ENCODE measurements at places on chromosomes 11 and 22.

DNA sequence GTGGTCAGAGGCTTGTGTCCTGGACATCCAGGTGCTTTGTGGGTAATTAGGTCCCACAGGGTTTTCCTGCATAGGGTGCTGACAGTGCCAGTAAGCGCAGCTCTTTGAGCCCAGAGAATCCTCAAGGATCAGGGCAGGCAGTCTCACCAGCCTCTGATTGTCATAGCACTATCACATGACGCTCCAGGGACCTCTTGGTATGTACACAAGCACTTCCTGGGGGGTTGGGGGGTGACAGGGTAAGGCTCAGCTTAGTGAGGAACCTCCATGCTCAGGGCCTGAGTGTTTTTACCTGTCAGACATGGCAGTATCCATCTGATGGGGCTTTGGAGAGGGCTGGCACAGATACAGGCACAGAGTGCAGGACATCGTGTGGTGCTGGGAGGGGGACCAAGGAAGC is 27.9 kb upstream of the SUSD2 start:
- DNase-seq = no peak

- no peak for DNase-seq
These were observed 13.1 kb downstream of the TAF1D start for GRCh38 chr11:93727985-93728791.

DNA sequence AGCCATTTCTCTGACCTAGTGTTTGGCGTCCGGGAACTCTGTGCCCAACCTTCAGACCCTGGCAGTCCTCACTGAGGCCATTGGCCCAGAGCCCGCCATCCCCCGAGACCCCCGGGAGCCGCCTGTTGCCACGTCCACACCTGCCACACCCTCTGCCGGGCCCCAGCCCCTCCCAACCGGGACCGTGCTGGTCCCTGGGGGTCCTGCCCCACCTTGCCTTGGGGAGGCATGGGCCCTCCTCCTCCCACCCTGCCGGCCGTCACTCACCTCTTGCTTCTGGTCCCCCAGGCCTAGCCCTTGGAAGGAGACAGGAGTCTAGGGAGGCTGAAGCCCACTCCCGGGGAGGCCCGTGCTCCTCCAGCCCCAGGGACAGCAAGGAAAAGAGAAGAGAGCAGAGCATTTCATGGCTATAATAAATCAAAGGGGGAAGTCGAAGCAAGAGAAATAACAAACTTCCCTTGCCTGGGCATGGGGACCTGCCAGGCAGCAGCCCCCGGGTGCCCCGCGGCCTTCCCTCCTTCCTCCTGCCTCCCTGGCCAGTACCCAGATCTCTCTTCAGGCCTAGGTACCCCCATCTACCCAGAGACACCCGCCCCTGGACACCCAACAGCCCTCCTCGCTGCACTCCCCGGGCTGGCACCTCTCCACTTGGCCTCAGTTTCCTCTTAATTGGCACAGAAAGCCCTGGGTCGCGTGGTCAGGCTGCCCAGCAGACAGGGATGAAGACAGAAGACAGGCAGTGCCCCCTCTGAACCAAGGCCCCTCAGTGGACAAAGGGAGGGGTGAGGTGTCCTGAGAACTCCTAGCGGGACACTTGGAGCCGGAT is 13.0 kb upstream of the SLC39A13 start:
- no peak for DNase-seq

DNA sequence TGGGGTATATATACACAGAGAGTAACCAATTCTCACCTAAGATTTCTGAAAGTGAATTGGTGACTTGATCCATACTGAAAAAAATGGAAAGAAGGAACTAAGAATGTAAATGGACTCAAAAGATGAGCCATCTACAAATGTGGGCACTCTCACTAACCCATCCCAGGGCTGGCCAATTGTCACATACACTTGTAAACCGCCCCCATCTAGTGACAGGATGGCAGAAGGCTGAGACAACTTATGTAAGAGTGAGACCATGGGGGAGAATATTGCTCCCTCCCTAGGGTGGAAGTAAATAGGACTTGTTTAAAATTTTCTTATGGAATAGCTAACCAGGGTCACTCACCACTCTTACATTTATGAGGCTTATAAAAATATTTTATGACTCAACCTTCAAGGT is 377.1 kb upstream of the ISX start:
- no peak for DNase-seq

- DNase-seq = no peak
These were observed 172.0 kb upstream of the NTM start for GRCh38 chr11:131198161-131199014.

- no peak for DNase-seq
These were observed 15.0 kb downstream of the SLC35E4 start for GRCh38 chr22:30650508-30651116.

GRCh38 chr22:47282366-47282765 is 519.9 kb downstream of the TBC1D22A start:
- no peak for DNase-seq

DNA sequence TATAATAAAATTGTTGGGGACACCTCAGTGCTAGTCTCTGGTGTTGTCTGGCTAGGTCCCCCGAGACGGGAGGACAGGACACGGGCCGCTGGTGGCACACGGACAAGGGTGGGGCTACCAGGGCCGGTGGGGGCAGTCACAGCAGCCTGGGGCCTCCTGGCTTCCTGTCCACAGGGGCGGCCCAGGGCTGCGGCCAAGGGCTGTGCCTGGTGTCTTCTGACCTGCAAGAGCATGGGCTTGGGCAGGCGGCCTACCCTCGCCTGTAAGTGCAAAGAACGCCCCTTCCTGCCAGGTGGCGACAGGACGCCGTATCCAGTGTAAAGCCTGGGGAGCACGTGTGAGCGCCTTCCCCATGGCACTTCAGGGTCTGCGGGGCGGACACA is 3.6 kb downstream of the LRFN4 start:
- no peak for DNase-seq

- no peak for DNase-seq
These were observed 28.5 kb upstream of the DDX6 start for GRCh38 chr11:118819334-118820024.

- no peak for DNase-seq
These were observed 22.6 kb upstream of the CTSC start for GRCh38 chr11:88360141-88360540.

DNA sequence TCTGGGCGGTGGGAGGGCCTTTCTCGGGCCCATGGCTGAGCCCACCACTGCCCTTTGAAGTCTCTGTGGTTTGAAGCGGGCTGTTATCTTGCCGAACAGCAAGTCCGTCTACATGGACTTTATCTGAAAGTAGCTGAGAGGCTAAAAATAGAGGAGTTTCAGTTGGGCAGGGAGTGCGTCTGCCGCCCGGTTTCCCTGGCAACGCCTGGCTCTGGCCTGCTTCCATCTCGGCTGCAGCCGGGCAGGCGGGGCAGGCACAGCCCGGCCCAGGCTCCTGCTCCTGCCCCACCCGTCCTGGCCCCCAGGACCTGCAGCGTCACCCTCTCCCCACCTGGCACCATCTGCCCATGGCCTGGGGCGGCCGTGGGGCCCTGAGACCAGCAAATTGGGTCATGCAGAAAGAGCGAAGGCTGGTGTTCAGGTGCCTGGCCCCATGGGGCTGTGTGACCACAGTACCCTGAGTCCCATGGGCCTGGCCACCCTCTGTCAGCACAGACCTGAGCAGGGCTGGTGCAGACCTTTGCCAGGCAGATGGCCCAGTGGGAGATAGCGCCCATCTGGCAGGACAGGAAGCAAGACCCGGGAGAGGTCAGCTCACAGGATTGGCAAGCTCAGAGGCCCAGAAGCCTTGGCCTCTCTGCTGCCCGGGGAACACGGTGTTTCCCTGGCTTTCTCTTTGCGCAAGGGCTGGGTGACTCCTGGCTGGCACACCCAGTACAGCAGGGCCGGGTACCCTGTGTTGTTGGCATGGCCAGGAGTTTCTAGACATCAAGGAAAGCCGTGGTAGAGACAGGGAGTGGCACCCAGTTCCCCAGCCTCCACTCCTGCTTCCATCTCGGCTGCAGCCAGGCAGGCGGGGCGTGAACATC is 79.1 kb upstream of the KCNQ1OT1 start:
- DNase-seq = peak; percentile 94

DNA sequence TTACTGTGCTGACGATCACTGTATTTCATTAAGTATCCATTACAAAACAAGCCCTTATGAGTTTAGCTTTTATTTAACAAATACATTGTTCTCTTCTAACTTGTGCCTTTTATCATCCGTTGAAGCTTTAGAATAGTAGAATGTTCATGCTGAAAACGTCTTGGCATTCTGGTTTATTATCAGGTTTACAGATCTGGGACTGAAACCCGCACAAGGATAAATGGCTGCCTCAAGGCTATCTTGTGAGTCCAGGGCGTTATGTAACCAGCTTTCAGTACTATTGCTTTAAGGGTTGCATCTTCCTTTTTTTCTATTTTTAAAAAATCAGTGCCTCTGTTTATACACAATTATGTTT is 66.6 kb upstream of the PRODH start:
- no peak for DNase-seq

DNA sequence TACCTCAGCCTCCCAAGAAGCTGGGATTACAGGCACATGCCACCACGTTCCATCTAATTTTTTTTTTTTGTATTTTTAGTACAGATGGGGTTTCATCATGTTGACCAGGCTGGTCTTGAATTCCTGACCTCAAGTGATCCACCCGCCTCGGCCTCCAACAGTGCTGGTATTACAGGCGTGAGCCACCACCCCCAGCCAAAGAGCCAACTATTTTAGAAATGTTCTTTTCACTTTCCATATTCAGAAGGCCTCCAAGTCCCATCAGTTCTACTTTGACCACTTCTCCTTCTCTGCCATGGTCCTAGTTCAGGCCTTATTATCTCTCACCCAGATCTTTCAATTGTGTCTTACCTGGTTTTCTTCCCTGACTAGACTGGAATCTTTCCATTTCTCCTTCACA is 48.2 kb downstream of the CCDC83 start:
- no peak for DNase-seq

- peak; percentile 31 for DNase-seq
These were observed 125.7 kb downstream of the TENM4 start for GRCh38 chr11:79314906-79315689.

DNA sequence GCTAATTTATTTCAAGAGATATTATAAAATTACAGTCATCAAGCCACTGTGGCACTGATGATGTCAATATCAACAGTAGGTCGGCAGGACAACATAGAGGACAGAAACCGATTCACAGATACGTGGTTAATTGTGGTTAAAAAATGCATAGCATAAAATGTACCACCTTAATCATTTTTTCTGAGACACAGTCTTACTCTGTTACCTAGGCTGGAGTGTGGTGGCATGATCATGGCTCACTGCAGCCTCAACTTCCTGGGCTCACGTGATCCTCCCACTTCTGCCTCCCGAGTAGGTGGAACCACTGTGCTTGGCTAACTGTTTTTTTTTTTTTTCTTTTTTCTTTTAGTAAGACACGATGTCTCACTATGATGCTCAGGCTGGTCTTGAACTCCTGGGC is 21.0 kb upstream of the TOLLIP start:
- DNase-seq = no peak

DNA sequence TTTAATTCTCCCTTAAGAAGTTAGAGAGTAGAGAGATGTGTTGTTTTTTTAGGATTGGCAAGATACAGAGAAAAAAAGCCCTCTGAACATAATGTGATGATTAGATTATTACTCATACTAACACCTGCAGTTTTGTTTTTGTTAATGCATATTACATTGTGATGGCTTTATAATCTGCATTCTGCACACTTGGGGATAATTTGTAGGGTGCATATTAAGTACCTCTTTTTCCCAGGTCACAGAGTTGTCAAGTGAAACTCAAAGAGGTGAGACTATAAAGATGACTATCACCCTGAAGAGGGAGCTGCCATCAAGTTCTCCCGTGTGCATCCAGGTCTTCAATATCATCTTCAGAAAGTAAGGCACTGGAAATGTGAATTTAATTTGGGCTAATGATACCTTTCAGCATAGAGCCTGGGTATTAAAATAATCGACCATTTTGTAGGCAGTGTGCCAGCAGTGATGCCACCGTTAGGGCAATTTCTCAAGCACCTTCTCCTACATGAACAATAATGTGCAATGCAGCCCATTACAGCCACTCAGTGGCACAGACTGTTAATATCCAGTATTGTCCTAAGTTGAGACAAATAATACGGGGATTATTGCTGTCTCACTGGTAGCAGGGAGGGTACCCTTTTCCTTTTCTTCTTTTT is 16.2 kb downstream of the PIWIL4 start:
- no peak for DNase-seq

- DNase-seq = no peak
These were observed 13.6 kb downstream of the MAML2 start for GRCh38 chr11:96329419-96329818.

- DNase-seq = no peak
These were observed 62.7 kb upstream of the FTH1 start for GRCh38 chr11:62030071-62030684.

- no peak for DNase-seq
These were observed 35.0 kb upstream of the ATXN10 start for GRCh38 chr22:45636683-45637082.

DNA sequence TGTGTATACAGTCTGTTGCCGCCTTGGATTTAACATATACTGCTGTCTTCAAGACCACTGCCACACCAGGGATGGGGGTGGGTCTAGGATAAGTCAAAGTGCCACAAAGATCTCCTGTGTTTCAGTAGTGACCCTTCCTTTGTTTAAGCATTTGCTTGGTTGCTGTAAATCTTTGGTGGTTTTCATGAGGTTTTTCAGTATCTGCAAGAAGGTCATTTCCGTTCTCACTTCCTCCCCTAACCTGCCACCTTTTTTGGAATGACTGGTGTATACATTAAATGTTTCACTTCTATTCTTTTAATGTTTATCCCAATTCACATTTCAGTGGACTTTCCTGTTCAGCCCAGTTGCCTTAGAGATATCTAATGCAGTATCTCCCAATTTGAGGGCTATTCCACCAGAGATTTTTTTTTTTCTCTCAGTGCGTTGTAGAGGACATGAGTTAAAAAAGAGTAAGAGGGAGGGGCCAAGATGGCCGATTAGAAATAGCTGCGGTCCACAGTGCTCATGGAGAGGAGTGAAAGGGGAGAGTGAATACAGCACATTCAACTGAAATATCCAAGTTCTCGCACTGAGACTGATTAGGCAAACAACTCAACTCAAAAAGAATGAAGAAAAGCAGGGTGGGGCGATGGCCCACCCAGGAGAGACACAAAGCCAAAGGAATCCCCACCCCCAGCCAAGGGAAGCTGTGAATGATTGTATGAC is 43.2 kb downstream of the USP47 start:
- no peak for DNase-seq

- peak; percentile 7 for DNase-seq
These were observed 20.5 kb downstream of the MRE11 start for GRCh38 chr11:94472916-94473799.

- no peak for DNase-seq
These were observed 9.9 kb downstream of the RCOR2 start for GRCh38 chr11:63907063-63907462.

- no peak for DNase-seq
These were observed 133.8 kb upstream of the PITPNB start for GRCh38 chr22:28052825-28053269.

DNA sequence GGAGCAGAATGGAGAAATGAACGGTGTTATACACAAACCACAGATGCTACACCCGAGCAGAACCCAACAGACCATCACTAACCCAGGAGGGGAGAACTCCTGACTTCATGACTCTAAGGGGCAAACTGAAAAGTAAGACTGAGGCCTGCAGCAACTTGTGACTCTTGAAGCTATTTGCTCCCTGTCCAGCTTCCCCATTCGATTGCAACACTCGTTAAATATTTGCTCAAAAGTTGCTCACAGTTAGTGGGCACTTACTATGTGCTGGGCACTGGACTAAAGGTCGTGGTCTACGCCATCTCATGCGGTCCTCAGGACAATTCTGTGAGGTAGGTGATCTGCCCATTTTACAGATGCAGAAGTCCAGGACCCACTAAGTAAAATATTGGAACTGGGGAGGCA is 9.5 kb upstream of the ADA2 start:
- no peak for DNase-seq
